ENCODE measurements at places on chromosomes 2 and 18. TPM values are rescaled to one million over a fixed set of nuclear protein-coding genes. Genes with fewer than 3 reads are reported as not detected.
A peak's percentile ranks its signal among the peaks of the same experiment; 100 is the strongest.

ASB18 gene
- not detected for total RNA-seq

CNGA3 gene
- not detected for total RNA-seq

- no peak overlapping the region for H3K4me3 ChIP-seq
- H3K4me1 ChIP-seq: no peaks in the 10 kb centered on the region
- no peaks in the 10 kb centered on the region for H3K36me3 ChIP-seq
- no peaks in the 10 kb centered on the region for H3K27me3 ChIP-seq
These were observed 551.1 kb downstream of the TNS1 start for GRCh38 chr2:217451666-217452065.

DNA sequence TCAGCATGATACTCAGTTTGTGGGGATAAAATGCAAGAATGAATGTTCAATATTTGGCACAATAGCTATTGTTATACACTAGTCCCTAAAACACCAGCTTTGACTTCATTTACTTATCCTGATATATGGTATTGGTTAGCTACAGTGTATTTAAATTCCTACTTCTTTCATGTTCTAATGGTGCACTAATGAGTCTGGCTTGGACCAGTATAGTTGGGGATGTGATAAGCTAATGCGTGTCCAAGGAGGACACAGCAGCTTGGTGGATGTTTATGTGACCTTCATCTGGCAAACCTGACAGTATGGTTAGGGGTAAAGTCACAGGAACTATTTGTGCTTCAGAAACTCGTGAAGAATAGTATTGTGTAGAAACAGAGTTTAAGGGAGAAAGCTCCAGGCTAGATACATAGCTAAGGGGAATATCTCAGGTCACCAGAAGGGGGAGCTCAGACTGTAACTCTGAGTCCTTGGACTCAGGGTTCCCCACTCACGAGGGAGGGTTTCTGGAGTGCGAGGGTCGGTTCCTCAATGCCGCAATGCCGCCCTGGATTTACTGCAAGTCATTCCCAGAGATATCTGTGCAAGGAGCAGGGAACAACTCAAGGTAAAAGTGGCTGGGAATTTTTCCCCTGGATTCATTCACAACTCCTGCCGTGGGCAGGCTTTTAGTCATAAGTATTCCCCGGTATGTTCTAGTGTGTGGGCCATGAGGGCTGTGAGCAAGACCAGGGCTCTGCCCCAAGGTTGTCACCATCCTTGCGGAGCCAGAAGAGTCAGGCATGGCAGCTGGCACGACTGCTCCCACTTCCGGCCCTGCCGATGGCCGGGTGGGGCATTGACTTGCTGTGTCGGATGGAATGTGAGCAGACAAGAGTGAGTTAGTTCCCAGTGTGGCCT, 14.5 kb downstream of the IL1R2 start:
- H3K27me3 ChIP-seq: no peaks in the 10 kb centered on the region
- H3K4me3 ChIP-seq: no peak overlapping the region
- H3K36me3 ChIP-seq: no peaks in the 10 kb centered on the region
- H3K27ac ChIP-seq: no peak overlapping the region
- DNase-seq: no peak

GRCh38 chr2:145584353-145584752, 1064.4 kb upstream of the ZEB2 start:
- H3K27ac ChIP-seq: no peak overlapping the region
- H3K4me1 ChIP-seq: no peaks in the 10 kb centered on the region
- no peaks in the 10 kb centered on the region for H3K36me3 ChIP-seq
- no peak for DNase-seq

GRCh38 chr2:136486115-136486514, 279.2 kb upstream of the THSD7B start:
- H3K36me3 ChIP-seq: no peaks in the 10 kb centered on the region
- no peak overlapping the region for H3K4me3 ChIP-seq
- H3K4me1 ChIP-seq: no peaks in the 10 kb centered on the region
- no peaks in the 10 kb centered on the region for H3K27me3 ChIP-seq

GRCh38 chr2:62354771-62355561, 151.0 kb downstream of the TMEM17 start:
- H3K4me3 ChIP-seq: no peak overlapping the region
- no peaks in the 10 kb centered on the region for H3K27me3 ChIP-seq
- H3K27ac ChIP-seq: no peak overlapping the region
- no peak for DNase-seq
- H3K4me1 ChIP-seq: no peaks in the 10 kb centered on the region

DNA sequence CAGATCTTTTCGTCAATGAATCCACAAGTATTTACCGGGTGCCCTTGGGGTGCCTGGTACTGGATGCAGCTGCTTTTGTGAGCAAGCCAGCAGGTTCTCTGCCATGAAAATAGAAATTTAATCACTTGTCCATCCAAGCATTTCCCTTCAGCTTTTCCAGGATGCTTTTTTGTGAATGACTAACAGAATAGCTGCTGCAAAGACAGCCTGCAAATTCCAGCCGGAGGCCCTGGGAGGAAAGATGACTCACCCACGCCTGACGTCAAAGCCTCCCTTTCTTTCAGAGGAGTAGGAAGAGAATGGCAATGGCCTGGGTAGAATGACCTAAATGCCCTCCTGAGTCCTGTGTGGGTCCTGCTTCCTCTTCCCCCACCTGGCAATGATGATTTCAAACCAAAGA, 111.9 kb downstream of the AP1S3 start:
- peak overlapping the region; percentile 71 for H3K27ac ChIP-seq
- H3K27me3 ChIP-seq: no peaks in the 10 kb centered on the region
- DNase-seq: peak; percentile 94
- no peaks in the 10 kb centered on the region for H3K36me3 ChIP-seq
- peaks cover 7% of the 10 kb centered on the region for H3K4me1 ChIP-seq
- H3K4me3 ChIP-seq: no peak overlapping the region

- H3K4me1 ChIP-seq: no peaks in the 10 kb centered on the region
- DNase-seq: no peak
- no peak overlapping the region for H3K27ac ChIP-seq
- H3K4me3 ChIP-seq: no peak overlapping the region
These were observed 2.6 kb upstream of the REG3A start for GRCh38 chr2:79162132-79162531.

GRCh38 chr2:39667104-39667885, 1.6 kb downstream of the TMEM178A start:
- H3K4me3 ChIP-seq: peak overlapping the region; percentile 63
- no peaks in the 10 kb centered on the region for H3K27me3 ChIP-seq
- H3K36me3 ChIP-seq: no peaks in the 10 kb centered on the region
- no peak overlapping the region for H3K27ac ChIP-seq
- peaks cover 4% of the 10 kb centered on the region for H3K4me1 ChIP-seq

DNA sequence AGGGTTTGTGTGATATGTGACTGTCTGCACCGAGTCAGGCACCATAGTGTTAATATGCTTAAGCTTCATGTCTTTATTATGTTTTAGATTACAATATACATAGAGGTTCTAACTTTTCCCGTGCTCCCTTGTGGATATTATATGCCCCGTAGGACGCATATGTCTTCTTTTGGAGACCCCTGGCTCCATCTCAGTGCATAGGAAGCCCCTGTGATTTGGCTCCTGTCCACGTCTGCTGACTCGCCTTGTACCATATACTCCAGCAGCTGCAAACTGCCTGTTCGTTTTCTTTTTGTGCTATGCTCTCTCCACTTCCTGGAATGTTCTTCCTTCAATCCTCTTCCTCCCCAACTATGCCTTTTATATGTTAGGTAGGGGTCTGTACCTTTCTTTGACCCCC, 110.9 kb downstream of the PTRHD1 start:
- no peaks in the 10 kb centered on the region for H3K4me1 ChIP-seq
- H3K27me3 ChIP-seq: no peaks in the 10 kb centered on the region
- H3K27ac ChIP-seq: no peak overlapping the region

GRCh38 chr2:6434438-6434837, 431.3 kb downstream of the CMPK2 start:
- no peaks in the 10 kb centered on the region for H3K27me3 ChIP-seq
- no peak overlapping the region for H3K27ac ChIP-seq
- no peak overlapping the region for H3K4me3 ChIP-seq
- H3K4me1 ChIP-seq: no peaks in the 10 kb centered on the region

DNA sequence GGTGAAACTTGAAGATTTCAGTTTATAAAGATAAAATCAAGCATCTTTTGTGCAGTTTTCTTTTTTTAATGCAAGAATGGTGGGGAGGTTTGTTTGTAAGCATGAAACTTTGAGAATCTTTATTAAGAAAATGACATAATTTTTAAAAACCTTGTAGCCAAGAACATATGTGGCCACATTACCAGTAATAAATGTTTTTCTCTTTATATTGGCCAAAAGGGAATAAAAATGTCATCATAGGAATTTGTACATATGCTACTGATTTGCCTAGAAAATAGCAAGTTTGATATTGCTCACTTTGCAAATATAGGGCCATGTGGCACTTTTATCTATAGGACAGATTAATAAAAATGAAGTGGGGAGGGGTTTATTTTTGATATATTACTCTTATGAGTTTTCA, 25.6 kb downstream of the METTL21A start:
- no peaks in the 10 kb centered on the region for H3K4me1 ChIP-seq
- H3K27me3 ChIP-seq: no peaks in the 10 kb centered on the region
- H3K4me3 ChIP-seq: no peak overlapping the region
- no peak overlapping the region for H3K27ac ChIP-seq
- H3K36me3 ChIP-seq: peaks cover 2% of the 10 kb centered on the region

Data from kidney (tissue), 22 donors.